SJSA1 (cell line): ENCODE measurements at places on chromosomes 6 and 20. TPM values are rescaled to one million over a fixed set of nuclear protein-coding genes. Genes with fewer than 3 reads are reported as not detected.

The RFX6 gene
- not detected in 2 replicates for total RNA-seq

The ZSCAN23 gene
- total RNA-seq = 0.28 and 2.6 TPM in 2 replicates

The KIAA1755 gene
- 0.03 and 0.44 TPM in 2 replicates for total RNA-seq

The RBM24 gene
- 30.3 and 43.7 TPM in 2 replicates for total RNA-seq

The B3GAT2 gene
- total RNA-seq = not detected in 2 replicates

The CDH4 gene
- 0.13 TPM in 1 of 2 replicates, not detected in the other for total RNA-seq

- H3K36me3 ChIP-seq = no peaks in the 10 kb centered on the region
- 0 out of 2 replicates have a peak, but pooled peaks cover 8% of the 10 kb centered on the region for H3K4me1 ChIP-seq
- DNase-seq = no peak
- no peaks in the 10 kb centered on the region for H3K27me3 ChIP-seq
- H3K27ac ChIP-seq = no peak overlapping the region
These were observed 123.8 kb upstream of the ADGRF1 start for GRCh38 chr6:47165918-47166317.

DNA sequence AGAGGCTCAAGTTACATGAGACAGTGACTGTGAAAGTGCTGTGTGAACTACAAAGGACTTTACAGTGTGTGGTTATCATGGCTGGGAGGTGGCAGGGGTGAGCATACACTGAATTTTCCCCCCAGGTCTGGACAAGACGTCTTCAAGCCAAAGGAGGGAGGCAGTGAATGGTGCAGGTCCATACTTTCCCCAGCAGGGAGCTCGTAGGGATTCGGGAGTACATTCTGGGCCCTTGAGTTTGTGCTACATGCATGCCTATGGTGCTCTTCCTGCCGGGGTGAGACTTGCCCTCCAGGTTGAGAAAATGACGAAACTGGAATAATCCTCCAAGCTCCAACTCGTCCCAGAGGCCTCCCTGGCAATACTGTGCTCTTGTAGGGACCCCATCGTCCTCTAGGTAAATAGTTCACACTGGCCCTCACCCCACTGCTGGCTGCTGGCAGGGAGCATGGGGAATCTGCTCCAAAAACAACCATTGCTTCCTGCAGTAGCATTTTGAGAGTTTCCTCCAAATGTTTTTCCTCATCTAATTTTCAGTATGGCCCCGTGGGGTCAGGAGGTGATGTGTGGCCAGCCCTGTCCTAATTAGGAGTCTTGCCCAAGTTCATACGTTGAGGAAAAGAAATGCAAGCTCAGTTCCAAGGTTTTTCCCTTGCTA, 57.6 kb downstream of the ZNF831 start:
- H3K4me1 ChIP-seq = peaks cover 4% of the 10 kb centered on the region; the same call in 1 of the 2 replicates
- no peak overlapping the region for H3K4me3 ChIP-seq
- no peak overlapping the region for H3K27ac ChIP-seq
- DNase-seq = no peak

- no peak overlapping the region for H3K4me3 ChIP-seq
- no peaks in the 10 kb centered on the region for H3K36me3 ChIP-seq
- DNase-seq = no peak
- H3K4me1 ChIP-seq = peaks cover 9% of the 10 kb centered on the region
- peaks cover 93% of the 10 kb centered on the region for H3K27me3 ChIP-seq
- no peak overlapping the region for H3K27ac ChIP-seq
These were observed 38.7 kb downstream of the YTHDF1 start for GRCh38 chr20:63177134-63177784.

- H3K36me3 ChIP-seq = no peaks in the 10 kb centered on the region
- H3K4me1 ChIP-seq = peaks cover 38% of the 10 kb centered on the region
- H3K4me3 ChIP-seq = no peak overlapping the region
- H3K27me3 ChIP-seq = no peaks in the 10 kb centered on the region
- H3K27ac ChIP-seq = peak overlapping the region; percentile 62
- no peak for DNase-seq
These were observed 10.7 kb downstream of the PTPRK start for GRCh38 chr6:128509709-128510108.

DNA sequence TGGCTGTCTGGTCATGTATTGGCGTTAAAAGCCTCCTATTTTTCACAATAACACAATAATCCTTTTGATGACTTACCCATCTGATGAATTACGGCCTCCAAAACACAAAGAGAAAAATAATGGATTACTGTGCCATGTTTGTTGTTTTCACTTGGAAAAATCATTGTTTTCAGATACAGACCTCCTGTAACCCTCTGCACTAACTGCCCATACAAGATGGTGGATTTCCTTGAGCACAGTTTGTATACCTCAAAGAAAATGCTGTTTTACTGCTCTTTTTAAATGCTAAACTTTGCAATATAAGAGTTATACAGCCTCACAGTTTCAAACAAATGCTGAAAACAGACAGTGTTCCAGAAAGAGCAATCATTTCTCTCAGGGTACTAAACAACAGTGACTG, 61.0 kb downstream of the SMLR1 start:
- no peak for DNase-seq
- H3K27ac ChIP-seq = no peak overlapping the region
- H3K36me3 ChIP-seq = peaks cover 46% of the 10 kb centered on the region
- no peak overlapping the region for H3K4me3 ChIP-seq
- peaks cover 6% of the 10 kb centered on the region; the same call in 1 of the 2 replicates for H3K4me1 ChIP-seq
- no peaks in the 10 kb centered on the region for H3K27me3 ChIP-seq

DNA sequence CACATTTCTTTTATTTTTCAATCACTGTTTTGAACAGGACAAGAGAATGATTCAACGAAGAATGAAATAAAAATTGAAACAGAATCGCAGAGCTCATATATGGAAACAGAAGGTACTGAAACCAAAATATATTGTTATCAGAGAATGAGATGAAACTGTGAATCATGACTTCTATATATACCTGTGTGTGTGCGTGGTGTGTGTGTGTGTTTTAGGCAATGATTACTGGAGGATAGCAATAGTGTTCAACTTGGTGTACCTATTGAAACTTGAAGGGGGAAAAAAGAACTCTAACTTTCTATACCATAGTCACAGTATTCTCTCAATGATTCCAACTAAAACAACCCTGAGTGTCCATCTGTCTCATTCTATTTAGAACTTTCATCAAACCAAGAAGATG, 586.6 kb downstream of the KIF16B start:
- H3K4me1 ChIP-seq = no peaks in the 10 kb centered on the region
- H3K27ac ChIP-seq = no peak overlapping the region
- no peak overlapping the region for H3K4me3 ChIP-seq
- no peaks in the 10 kb centered on the region for H3K27me3 ChIP-seq

DNA sequence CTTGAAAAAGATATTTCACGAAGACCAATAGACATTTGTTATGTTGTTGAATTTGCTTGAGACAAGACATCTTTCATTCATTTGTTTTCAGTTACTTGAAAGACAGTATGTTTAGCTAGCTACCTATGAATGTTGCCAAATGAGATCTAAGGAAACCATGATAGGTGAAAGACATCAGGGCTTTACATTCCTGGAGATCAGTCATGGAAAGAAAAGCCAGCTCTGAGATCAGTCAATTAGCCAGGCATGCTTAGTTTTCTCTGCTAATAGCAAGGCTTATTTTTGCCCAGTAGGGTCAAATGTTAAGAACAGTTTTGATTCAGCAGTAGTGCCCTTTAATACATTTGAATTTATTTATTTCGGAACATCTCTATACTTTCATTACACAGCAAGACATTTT, 116.5 kb upstream of the EDN1 start:
- no peaks in the 10 kb centered on the region; the same call in 1 of the 2 replicates for H3K4me1 ChIP-seq
- H3K4me3 ChIP-seq = no peak overlapping the region
- H3K27ac ChIP-seq = no peak overlapping the region

DNA sequence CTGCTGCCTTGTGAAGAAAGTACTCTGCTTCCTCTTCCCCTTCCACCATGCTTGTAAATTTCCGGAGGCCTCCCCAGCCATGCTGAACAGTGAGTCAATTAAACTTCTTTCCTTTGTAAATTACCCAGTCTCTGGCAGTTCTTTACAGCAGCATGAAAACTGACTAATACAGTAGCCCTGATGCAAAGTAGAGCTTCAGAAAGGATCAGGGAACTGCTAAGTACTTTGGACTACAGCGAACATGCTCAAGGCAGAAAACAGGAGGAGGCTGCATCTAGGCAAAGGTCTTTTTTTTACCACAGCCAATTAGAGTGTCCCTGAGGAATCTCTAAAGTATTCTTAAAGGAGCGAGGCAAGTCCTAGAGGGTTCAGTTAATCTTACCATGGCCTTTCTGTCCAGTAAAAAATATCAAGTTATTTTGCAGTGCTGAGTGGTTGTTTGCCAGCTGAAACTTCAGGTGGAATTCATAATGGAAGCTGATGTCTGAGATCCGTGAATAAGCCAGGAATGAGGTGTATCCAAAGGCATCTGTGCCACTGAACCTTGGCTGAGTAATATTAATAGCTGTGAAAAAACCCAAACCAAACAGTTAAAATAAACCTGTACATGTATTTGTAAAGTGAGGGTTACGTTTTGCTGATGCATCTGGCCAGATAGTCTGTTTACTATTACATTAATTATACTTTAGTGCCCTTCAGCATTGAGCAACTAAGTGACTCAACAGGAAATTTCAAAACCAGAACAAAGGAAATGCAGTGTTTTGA, 170.4 kb downstream of the PHF3 start:
- no peaks in the 10 kb centered on the region for H3K27me3 ChIP-seq
- H3K36me3 ChIP-seq = no peaks in the 10 kb centered on the region
- no peak for DNase-seq
- peak overlapping the region; percentile 38; the same call in 1 of the 2 replicates for H3K27ac ChIP-seq

DNA sequence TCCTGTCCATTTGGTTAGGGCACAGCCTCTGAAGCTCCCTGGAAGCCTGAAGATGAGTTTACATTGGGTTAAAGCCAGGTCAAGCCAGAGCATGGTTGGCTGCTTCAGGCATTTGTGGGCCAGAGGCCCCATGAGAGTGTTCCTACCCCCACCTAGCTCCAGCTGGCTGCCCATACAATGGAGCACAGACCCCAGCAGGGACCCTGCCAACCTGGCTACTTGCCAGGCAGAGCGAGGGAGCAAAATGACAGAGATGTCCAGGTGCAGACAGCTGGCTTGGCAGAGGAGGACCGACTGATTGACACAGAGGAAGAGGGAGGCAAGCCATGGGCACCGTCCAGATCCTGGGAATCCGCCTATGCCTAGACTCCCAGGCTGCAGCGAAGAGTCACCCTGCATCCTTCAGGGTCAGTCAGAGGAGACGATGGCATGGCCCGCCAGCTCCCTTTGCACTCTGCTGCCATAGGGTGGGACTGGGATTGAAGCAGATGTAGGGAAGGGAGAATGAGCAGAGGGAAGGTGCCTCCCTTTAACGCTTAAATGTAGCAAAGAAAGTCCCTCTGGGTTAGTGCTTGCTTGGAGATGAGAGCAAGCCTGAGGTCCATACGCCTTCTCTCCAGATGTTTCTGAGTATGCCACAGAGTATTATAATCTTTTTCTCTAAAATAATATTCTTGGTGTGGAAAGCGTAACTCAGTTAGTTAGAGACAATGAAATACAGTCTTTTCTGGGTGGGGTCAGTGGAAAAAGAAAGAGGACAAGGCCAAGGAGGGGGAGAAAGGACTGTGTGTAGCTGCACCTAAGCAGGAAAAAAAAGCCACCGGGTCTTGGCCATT, 77.6 kb upstream of the FYN start:
- H3K36me3 ChIP-seq = no peaks in the 10 kb centered on the region
- no peak for DNase-seq
- H3K4me3 ChIP-seq = no peak overlapping the region

GRCh38 chr6:64334636-64335035, 699.0 kb downstream of the PHF3 start:
- no peak for DNase-seq
- H3K4me1 ChIP-seq = no peaks in the 10 kb centered on the region
- no peaks in the 10 kb centered on the region for H3K36me3 ChIP-seq
- H3K27me3 ChIP-seq = no peaks in the 10 kb centered on the region
- no peak overlapping the region for H3K27ac ChIP-seq

- 0 out of 2 replicates have a peak, but pooled peaks cover 2% of the 10 kb centered on the region for H3K36me3 ChIP-seq
- H3K27ac ChIP-seq = no peak overlapping the region
These were observed 46.7 kb downstream of the TIAM2 start for GRCh38 chr6:155041741-155042279.

- H3K36me3 ChIP-seq = no peaks in the 10 kb centered on the region
- DNase-seq = no peak
- H3K4me1 ChIP-seq = peaks cover 16% of the 10 kb centered on the region
- H3K4me3 ChIP-seq = peak overlapping the region; percentile 63
- no peaks in the 10 kb centered on the region for H3K27me3 ChIP-seq
These were observed 729 bp upstream of the ZHX3 start for GRCh38 chr20:41318271-41318649.

DNA sequence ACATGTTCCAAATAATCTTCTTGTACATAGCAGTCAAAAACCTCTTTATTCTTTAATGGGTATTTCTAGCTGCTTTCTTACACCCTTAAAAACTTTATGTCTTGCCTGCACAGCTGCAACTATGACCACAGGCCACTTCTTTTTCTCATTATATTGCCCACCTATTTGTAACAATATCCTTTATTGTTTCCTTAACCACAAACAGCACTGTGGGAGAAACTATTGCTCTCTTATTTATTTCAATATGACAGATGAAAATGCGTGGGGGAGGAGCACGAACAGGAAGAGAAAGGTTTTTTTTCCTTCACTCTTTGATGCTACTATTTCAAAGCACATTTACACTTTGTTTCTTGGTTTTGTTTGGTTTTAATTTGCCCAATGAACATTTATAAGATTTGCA, 253.5 kb downstream of the GJA1 start:
- DNase-seq = no peak

DNA sequence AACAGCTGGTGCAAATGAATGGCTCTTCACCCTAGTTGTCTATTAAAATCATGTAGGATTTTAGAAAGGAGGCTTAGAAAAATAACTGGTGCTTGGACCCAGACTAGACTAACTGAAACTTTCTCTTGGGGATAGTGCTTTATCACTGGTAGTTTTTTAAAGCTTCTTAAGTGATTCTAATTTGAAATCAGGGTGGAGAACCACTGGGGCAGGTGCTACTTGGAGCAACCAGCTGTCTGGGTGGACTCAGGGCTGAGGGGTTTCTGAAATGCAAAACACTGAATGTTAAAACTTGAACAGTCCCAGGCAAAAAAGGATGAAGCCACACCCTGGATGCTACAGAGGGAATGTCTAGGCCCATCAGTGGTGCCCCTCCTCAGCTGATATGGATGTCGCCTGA, 81.2 kb downstream of the PXDC1 start:
- H3K4me1 ChIP-seq = peaks cover 4% of the 10 kb centered on the region
- no peak overlapping the region for H3K27ac ChIP-seq
- no peak overlapping the region for H3K4me3 ChIP-seq
- DNase-seq = no peak
- H3K27me3 ChIP-seq = no peaks in the 10 kb centered on the region
- H3K36me3 ChIP-seq = no peaks in the 10 kb centered on the region

GRCh38 chr6:85077098-85077497, 312.7 kb upstream of the TBX18 start:
- no peaks in the 10 kb centered on the region for H3K36me3 ChIP-seq
- peaks cover 31% of the 10 kb centered on the region for H3K4me1 ChIP-seq
- no peak for DNase-seq
- H3K4me3 ChIP-seq = no peak overlapping the region
